Activated CD8-positive, alpha-beta memory T cell treated with anti-CD3 and anti-CD28 coated beads for 1 hour (primary cell): ENCODE measurements at places on chromosomes 3 and 15.

DNA sequence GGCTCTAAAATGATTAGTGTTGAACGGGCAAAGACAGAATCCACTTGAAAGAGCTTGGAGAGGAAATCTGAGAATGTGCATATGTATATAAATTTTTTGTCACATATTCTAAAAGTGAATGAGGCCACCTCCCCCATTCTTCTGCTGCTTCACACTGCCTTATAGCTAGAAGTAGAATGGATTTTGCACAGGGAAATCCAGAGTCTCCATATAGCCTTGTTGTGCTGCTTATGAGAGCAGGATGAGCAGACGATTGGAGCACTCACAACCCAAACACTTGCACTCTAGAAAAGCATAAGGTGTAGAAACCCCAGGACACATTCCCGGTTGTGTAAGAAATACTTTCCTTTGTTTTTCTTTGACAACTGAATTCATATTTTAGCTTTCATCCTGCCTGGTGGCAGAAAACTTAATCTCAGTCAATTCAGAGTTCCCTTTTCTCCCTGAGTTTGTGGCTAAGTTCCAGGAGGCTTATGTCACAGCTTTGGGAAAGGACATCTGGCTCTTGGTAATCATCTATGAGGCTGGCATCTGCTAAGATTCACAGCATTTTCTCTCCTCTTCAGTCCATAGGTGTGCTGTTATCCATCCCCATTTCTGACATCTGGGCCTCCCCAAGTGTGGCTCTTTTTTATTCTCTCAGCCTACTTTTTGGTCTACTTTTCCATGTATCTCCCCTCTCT, 188.4 kb upstream of the PFN2 start:
- DNase-seq = no peak

DNA sequence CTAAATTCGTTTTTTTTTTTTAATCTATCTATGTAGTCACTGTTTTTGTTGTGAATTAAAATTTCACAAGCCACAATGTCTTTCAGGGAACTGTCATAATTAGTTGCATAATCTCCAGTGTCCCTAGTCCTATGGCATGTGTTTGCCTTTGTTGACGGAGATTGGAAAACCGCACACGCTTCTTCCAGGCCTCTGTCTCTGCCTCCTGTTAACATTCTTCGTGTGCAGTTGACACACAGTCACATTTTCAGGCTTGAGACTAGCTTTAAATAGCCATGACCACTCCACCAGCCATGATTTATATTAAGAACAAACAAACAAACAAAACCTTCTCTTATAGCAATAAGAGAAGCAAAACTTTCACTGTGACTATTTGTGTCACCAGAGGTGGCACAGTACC, 139.8 kb downstream of the DUT start:
- no peak for DNase-seq

GRCh38 chr15:68252925-68253534, 23.5 kb upstream of the CLN6 start:
- no peak for DNase-seq

GRCh38 chr3:114624571-114625181, 330.8 kb downstream of the TIGIT start:
- no peak for DNase-seq

DNA sequence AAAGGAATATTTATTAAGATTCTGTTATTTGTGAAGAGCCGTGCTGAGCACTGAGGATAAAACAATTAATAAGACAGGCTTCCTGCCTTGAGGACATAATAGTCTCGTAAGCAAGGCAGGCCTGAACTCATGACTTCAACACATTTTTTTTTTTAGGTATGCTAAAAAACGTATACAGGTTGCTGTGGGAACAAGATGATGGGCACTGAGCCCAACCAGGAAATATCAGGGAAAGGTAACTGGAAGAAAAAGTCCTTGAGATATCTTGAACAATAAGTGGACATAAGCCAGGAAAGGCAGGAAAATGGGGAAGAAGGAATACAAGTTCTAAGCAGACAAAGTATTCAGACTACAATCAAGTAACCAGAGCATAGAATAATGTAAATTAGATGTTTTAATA, 26.1 kb downstream of the CERS3 start:
- DNase-seq = no peak

GRCh38 chr3:21484828-21485144, 266.2 kb downstream of the ZNF385D start:
- DNase-seq = no peak

DNA sequence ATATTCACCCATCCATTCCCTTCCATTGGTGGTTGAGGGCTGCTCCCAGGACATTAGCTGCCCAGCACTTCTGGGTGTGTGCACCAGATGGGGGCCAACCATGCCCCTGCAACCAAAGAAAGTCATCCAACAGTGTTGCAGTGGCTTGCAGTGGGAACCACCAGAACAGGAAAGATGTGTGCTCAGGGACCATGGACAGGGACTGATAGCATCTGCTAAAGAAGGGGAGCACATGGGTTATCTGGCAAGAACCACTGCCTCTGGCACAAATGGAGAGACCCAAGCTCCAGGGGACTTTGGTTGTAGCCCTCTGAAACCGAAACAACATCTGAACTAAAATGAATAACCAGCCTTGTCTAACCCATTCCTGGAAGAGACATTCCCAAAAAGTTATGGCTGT, 8.1 kb downstream of the DCLK3 start:
- no peak for DNase-seq

- DNase-seq = peak; percentile 10
Measured at GRCh38 chr3:62188681-62189375, 184.5 kb downstream of the FEZF2 start.

- DNase-seq = no peak
Measured at GRCh38 chr15:77474310-77474988, 53.8 kb downstream of the HMG20A start.

DNA sequence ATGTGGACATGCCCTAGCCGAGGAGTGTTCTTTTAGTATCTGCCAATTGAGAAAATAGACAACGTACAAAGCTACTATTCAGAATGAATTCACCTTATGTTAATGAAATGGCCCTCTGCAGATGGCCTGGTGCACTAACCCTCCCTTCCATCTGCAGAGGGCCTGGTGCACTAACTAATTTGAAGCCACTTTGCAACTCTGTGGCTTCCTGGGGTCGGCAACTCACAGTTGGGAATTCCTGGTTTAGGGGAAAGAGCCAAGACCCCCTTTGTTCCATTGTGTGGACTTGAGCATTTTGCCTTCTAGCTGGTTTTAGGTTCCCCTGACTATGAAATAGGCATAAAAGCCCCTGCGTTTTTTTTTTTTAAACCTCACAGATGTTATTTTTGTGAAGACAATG, 204.3 kb upstream of the UBE3A start:
- no peak for DNase-seq

GRCh38 chr3:17808994-17809393, 66.6 kb upstream of the TBC1D5 start:
- no peak for DNase-seq

DNA sequence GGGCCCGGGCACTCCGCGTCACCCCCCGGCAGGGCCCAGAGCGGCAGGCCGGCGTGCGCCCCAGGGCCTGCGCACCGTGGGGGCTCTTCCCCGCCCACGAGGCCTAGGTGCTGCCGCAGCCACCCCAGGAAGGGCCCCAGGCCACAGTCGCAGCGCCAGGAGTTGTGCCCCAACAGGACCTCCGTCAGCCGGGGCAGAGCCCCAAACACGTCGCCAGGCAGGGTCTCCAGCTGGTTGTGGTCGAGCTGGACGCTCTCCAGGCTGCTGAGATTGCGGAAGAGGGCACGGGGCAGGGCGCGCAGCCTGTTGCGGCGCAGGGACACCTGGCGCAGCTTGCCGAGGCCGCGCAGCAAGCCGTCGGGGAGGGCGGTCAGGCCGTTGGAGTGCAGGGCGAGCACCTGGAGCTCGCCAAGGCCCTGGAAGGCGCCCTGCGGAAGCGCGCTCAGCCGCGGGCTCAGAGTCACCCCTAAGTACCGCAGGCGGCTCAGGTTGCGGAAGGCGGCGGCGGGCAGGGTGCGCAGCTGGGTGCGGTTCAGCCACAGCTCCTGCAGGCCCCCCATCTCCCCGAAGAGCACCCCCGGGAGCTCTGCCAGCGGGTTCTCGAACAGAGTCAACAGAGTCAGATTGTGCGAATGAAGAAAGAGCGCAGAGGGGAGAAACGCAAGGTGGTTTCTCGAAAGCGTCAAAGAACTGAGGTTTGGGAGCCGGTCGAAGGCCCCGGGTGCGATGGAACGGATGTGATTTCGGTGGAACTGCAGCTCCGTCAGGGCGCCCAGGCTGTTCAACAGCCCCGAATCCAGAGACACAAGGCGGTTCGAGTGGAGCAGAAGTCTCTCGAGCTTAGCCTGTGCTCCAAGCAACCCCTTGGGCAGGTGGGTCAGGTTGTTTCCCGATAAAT, 2.0 kb downstream of the GP5 start:
- DNase-seq = no peak

DNA sequence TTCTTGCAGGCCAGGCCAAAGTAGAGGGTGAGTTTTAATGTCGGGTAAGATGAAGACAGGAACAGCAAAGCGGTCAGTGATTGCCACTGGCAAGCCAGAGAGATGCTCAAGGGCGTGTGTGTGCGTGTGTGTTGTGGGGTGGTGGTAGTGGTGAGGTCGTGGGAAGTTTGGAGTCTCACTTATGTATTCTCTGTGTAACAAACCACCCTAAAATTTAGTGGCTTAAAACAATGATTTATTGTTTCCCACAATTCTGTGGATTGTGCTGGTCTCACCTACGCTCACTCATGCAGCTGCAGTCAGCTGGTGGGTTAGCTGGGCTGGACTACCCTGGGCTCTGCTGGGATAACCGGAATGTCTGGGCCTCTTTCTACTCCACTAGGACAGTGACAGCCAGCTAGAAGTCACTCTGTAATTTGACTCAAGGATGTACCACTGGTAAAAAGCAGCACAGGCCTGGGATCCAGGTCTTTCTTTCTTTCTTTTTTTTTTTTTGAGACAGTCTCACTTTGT, 50.9 kb upstream of the BHLHE40 start:
- no peak for DNase-seq

- DNase-seq = no peak
Measured at GRCh38 chr3:13224967-13225366, 151.7 kb upstream of the IQSEC1 start.

DNA sequence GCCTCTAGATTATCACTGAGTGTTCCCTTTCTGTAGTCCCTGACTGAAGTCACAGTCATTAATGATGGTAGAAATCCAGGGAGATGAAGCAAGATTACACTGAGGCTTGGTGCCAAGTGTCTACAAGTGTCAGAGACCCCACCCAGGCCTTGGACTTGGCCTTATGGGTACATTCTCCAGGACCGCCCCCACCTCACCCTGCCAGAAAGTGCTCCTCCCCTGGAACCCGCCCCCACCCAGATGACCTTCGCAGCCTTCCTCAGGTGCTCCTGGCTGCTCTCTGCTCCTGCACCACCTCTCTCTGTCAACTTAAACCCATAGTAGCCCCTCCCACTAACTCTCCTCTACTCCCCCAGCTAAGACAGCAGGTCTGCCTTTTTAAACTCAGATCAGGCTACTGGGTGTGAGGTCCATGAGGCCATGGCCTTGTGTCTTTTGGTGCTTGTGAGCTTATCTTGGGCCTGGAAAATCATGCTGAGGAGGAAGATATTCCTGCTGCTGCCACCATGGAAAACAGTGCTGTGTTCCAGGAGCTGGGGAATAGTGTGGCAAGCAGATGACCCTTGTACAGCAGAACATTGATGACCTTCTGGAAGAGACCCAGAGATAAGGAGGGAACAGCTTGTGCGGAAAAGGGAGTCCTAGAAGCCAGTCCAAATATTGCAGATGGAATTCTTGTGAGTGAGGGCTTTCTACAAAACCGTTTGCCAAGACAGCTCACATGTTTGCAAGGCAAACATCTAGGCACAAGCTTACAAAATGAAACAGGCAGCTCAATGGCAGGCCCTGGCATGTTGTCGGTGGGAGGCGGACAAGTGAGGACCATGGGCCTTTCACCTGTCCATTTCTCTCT, 40.3 kb upstream of the NDUFB4 start:
- no peak for DNase-seq

DNA sequence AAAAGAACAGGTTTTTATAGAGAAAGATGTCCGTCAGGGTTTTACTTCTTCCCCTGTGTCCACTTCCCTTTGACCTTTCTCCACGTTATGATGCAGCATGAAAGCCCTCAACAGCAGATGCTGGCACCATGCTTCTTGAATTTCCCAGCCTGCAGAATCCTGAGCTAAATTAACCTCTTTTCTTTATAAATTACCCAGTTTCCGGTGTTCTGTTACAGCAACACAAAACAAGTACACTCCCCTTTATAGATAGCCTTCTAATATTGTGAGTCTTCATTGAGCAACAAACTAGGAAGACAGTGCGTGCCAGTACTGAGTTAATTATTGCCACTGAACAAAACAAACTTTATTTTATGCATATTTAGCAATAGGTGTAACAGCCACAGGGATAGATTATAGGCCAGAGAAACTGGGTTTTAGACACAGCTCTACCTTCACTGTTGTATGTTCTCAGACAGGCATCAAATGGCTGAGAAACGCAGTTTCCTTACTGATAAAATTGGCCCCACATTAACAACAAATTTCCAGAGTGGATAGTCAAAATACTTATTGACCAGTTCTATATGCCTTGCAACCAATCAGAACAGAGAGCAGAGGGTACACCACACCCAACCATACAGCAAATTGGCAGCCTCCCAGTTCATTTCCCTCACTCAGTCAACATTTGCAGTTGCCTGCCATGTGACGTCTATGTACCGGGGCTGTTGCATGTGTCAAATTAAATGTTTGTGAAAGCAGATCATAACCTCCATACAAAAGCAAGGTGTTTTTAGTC, 14.4 kb upstream of the TBL1XR1 start:
- no peak for DNase-seq

DNA sequence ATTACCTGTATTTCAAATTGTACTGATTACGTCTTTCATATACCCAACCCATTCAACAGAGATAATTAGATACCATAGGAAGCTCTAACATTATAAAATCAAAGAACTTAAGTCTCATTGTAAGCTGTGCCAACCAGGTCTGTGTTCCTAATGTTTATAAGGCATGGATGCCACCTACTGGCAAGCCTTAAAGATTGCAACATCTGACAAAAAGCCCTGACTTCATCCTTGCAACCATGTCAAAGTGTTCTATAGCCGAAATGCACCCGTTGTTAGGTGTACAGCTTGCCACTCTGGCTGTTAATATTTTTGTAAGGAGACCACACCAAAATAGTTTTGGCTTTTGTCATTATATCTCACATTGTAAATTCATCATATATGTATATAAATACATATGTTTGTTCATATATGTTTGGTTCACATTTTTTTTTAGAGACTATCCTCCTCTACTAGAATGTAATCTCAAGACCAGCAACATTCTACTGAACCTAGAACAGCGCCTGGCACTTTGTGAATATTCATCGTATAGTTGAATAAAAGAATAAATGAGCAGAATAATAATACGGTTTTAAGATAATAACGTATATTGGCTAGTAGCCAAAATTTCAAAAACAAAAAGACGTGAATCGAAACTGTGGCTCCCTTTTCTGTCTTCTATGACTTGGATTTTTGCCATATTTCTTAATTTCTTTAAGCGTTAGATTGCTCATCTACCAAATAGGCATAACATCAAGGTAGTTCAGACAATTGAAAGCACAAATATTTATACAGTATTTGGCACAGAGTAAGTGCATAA, 258.1 kb downstream of the TBL1XR1 start:
- DNase-seq = no peak

- no peak for DNase-seq
Measured at GRCh38 chr15:70210076-70210475, 112.4 kb upstream of the TLE3 start.
